ENCODE measurements at places on chromosomes 12 and 14. TPM values are rescaled to one million over a fixed set of nuclear protein-coding genes. Genes with fewer than 3 reads are reported as not detected.

VRTN gene
- not detected for total RNA-seq

PZP gene
- total RNA-seq = 0.12 TPM

GRCh38 chr12:42696406-42697149, 107.0 kb upstream of the PRICKLE1 start:
- peak; percentile 62 for DNase-seq

AKAP3 gene
- total RNA-seq = 3.6 TPM

CEP290 gene
- total RNA-seq = 15.1 TPM

GPX2 gene
- not detected for total RNA-seq

- no peak for DNase-seq
Observed at GRCh38 chr12:64682572-64683277, 72.4 kb downstream of the RASSF3 start.

RGS6 gene
- total RNA-seq = 6.6 TPM

DNA sequence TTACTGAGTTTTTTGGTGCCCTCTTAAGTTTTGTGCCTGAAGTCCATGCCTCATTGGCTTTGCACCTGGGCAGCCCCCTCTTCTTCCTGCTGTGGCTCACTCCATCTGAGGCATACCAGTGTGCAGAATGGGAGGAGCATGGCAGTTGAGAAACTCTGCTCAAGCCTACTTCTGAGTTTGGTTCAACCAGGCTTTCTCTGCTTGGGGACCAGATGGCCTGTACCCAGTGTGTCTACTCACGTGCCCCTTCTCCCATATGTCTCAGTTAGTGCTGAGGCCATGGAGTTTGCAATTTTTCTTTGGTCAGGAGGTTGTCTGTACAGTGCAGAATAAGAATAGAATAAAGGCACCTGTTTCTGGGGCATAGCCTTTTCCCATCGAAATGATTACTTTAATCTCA, 383.3 kb upstream of the DDHD1 start:
- DNase-seq = no peak
